ENCODE measurements at places on chromosomes 5 and 9.

DNA sequence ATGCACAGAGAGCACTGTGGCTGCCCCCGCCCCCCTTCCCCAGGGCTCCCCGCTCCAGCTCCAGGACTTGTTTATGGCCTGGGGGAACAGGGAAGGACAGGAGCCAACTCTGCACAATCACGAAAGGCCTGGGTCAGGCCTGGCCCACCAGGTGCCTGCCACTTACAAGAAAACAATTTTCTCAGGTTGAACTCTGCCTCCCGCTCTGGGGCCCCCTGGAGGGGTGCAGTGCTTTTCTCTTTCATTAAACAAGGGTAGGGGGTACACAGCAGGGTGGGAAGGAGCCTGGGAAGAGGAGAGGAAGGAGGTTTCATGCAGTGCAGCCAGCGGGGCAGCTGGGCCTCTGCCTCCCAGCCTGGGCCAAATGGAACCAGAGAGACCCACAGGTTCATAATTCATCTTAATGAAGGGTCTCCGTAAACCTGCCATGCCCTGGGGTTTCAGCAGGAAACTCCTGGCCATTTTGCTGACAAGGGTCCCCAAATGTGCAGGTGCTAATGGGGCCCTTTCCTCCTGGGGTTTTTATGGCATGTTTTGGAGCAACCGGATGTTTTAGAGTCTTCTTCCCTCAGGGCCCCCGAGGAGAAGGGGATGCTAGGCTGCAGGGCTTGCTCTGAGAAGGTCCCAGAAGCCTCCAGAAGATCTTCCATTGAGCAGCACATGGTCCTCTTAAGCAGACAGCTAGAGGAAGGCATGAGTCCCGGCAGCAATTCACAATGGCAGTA is 219.8 kb downstream of the SLIT3 start:
- DNase-seq = no peak

DNA sequence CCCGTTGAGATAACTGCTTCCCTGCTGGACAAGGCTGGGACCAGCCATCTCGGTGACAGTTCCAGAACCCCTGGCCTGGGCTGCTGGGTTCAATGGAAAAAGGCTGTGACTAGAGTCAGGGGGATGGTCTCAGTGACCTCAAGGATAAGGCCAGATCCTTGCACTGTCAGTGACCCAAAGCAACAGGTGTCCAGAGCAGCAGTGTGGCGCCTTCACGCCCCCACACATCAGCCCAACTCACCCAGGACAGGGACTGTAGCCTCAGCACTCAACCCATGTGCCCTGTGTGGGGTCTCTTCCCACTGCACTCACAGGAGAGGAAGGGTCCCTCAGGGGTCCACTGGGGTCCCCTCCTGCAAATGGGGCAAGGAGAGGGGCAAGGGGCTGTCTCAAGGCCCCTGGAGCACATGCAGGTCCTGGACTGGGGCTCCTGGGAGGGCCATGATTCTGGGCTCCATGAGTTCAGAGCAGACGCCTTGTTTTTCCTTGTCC is 698 bp upstream of the LCN2 start:
- DNase-seq = no peak

- DNase-seq = no peak
These were observed 14.1 kb downstream of the ASPN start for GRCh38 chr9:92468206-92468605.

DNA sequence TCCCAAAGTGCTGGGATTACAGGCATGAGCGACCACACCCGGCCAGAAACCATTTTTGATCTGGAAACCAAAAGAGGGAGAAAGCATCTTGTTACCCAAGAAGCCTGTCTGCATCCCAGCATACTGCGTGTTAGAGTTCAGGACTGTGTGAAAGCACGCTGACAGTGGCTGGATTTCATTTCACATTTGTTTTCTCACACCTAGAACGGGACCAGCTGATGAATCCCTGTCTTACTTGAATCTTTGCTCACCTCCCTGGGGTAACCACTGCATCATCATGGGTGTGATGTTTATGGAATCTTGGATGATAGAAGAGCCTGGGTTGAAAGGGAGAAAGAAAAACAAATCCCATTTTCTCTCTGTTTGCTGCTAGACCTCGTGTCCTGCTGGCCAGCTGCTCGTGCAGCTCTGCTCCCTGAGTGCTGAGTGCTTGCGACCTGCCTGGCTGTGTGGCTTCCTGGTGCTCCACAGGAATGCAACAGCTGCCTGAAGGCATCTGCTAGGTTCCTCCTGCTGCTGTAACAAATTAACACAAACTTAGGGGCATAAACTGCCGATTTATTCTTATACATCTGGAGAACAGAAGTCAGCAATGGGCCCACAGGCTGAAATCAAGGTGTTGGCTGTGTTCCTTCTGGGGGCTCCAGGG is 378.3 kb upstream of the DAP start:
- DNase-seq = no peak

DNA sequence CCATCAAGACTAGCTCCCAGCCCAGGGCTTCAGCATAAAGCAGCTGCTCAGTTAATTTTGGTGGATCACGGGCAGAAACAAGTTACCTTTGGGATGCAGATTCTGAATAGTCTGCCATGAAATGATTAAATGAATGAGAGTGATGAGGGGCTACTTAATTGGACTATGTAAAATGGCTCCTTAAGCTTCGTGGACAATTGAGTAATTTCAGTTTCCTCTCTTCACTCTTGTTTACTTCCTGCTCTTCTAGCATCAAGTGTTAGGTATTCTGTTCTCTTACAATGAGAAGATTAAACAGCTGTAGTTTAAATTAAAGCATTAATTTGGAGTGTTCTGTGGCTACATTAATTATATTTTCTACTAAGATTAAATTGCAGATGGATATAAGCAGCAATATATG is 28.1 kb downstream of the PIK3R1 start:
- no peak for DNase-seq

GRCh38 chr5:154779105-154779504 is 23.9 kb downstream of the LARP1 start:
- DNase-seq = peak; percentile 78

DNA sequence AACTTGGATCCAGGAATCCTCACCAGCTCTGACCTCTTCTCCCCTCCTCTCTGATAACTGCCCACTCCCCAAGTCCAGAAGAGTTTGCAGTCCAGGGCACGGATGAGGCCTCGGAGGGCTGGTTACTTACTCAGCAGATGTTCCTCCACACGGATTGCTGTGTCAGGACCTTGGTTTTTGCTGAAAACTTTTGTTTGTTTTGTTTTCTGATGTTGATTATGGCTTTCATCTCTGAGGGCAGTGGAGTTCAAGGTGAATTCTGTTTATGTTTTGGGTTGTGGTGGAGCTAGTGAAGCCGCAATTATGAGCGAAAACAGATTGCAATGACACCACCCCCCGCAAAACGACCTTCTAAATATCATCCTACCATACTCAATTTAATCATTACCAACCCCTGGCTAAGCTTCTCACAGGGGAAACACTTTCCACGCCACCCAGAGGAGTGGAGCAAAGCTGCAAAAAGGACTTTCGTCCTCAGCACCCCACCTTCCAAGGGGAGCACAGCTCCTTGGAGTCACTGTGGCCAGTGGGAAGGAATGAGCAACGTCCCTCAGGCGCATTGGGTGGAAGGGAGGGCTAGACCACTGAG is 92.7 kb upstream of the SAP30L start:
- DNase-seq = no peak

- DNase-seq = no peak
These were observed 29.2 kb downstream of the STOM start for GRCh38 chr9:121340676-121341392.

- DNase-seq = no peak
These were observed 16.7 kb downstream of the ANXA6 start for GRCh38 chr5:151140686-151141459.

GRCh38 chr5:141686648-141687416 is 4.8 kb upstream of the ARAP3 start:
- no peak for DNase-seq

DNA sequence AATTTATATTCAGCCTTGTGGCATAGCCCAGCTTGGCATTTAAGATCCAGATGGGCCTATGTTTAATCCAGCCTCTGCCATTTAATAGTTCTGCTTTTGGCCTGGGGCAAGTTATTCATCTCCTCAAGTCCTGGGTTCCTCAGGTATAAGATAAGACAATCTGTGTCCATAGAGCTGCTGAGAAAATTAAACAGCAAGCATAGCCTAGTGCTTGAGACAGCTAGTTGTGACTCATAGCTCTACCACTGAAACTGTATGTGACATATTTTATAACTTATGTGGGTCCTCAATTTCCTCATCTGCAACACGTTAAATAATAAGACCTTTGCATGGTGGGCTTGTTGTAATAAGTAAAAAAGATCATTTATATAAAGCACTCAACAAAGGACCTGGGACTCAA is 53.3 kb upstream of the ATP10B start:
- DNase-seq = no peak

GRCh38 chr9:95649801-95650213 is 133.0 kb upstream of the PTCH1 start:
- peak; percentile 33 for DNase-seq

DNA sequence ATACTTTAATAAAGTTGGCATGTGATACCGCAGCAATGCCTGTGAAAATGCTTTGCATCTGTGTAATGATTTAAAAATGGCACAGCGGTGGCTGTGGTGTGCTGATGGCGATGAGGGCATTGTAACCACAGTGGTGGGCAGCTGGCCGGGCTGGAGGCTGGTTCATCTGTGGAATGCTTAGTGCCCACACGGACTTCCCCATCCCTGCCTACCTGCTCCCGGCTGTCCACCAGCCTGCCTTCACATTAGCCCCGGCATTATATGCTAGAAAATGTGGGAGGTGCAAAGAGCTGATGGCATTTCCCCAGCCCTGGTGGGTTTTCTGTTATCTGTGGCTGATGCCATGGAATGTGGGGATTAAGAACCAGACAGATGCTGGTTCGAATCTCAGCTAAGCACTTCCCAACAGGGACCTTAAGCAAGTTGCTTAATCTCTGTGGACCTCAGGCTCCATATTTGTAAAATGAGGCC is 2.9 kb upstream of the NDST1 start:
- DNase-seq = no peak

DNA sequence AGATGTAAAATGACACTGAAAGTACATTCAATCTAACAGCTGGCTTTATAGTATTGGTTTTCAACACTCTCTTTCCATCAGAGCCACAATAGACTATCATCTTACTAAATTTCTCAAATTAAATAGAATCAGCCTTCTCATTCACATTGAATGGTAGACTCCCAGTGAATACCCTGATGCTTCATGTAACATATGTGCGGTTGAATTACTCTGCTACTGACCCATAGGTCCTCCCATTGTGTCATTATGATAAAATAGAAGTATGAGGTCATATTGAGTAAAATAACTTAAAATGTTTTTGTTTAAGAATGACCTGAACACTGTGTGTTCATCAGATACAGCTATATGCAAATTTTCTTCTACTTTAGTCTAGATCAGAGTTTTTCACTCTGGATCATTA is 75.9 kb upstream of the ADAMTSL1 start:
- no peak for DNase-seq

DNA sequence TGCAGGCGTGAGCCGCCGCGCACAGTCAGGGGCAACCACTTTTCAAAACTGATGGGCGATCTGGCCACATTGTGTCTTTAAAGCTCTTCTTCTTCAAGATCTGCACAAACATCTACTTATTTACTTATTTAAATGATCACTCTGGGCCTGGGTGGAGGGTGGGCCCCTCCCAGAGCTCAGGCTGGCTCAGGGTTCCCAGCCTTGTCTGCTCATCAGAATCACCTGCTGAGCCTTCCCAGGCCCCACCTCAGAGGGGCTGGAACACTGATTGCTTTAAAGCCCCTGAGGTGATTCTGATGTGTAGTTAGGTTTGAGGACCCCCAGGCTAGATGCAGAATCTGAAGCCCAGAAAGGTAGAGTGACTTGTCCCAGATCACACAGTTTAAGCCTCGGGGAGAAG is 45.6 kb upstream of the DMRT1 start:
- DNase-seq = no peak

DNA sequence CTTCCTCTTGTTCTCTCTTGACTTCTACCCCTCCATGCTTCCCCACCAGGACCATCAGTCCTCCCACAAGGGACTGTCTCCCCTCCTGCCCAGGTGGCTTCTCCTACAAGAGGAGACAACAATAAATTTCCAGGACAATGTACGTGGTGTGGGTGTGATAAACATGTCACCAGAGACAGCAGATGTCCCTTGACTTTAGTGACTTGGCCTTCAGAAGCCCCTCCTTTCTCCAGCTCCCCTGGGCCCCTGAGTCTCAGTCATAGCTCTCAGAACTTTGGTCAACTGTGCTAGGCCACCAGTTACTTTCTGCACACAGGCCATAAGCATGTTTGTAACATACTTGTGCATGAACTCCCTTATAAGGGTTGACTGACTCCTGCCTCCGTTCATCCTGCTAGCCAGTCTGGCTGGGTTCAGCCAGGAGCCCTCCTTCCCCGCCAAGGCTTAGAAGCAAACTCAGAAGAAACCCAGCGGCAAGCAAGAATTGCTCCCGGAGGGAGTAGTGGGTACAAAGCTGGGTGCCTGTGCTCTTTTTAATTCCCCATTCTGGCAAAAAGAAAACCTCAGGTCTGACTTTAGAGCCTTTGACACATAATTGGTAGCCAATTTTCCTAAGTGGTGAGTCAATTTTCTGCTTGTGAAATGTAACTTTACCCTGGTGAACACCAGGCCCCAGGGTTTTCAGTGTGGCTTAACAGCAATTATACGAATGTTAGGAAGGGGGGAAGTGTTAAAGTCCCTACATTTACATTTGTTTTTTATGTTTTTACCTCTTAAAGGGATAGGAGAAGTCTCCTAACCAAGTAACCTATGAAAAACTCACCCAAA is 49.2 kb downstream of the EBF1 start:
- peak; percentile 94 for DNase-seq

- DNase-seq = peak; percentile 26
These were observed 69.9 kb downstream of the CYFIP2 start for GRCh38 chr5:157335534-157336422.

GRCh38 chr9:23598994-23599393 is 227.0 kb downstream of the ELAVL2 start:
- no peak for DNase-seq

- no peak for DNase-seq
These were observed 97.5 kb downstream of the MRPS27 start for GRCh38 chr5:72222521-72222920.

DNA sequence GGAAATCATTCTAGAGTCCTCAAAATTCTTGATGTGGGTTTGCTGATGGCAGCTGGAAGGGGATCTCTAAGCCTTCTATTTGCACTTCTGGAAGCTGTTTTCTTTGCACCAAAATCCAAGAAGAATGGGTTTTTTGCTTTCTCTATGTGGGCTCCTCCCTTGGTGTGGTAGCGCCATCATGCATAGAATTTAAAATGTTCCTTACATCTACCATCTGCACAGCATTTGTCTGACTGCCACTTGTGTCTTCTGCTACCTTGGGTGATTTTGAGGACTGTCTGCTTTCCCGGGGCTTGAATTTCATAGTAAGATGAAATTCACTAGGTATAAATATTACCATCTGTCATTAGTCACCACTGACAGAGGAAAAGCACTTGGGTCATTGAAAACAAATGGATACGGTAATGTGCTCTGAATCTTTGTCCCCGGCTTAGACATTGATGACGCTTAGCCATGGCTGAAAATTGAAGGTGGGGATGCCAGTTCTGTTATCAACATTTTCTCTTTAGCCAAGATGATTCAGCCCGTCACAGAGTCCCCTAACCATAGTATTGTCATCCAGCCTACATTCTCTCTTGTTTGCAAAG is 30.0 kb downstream of the SNX30 start:
- no peak for DNase-seq

- DNase-seq = no peak
These were observed 5.8 kb upstream of the BICD2 start for GRCh38 chr9:92770360-92770995.
